ENCODE measurements at places on chromosomes 2 and 18.

GRCh38 chr2:50443288-50443687, 588.6 kb downstream of the NRXN1 start:
- no peak overlapping the region for H3K4me3 ChIP-seq
- H3K36me3 ChIP-seq: no peaks in the 10 kb centered on the region
- DNase-seq: no peak
- H3K27me3 ChIP-seq: no peaks in the 10 kb centered on the region

- no peaks in the 10 kb centered on the region for H3K4me1 ChIP-seq
- H3K27ac ChIP-seq: no peak overlapping the region
- no peak for DNase-seq
- peaks cover 25% of the 10 kb centered on the region for H3K36me3 ChIP-seq
- no peaks in the 10 kb centered on the region for H3K27me3 ChIP-seq
These were observed 77.5 kb downstream of the MAP4K3 start for GRCh38 chr2:39359453-39360038.

DNA sequence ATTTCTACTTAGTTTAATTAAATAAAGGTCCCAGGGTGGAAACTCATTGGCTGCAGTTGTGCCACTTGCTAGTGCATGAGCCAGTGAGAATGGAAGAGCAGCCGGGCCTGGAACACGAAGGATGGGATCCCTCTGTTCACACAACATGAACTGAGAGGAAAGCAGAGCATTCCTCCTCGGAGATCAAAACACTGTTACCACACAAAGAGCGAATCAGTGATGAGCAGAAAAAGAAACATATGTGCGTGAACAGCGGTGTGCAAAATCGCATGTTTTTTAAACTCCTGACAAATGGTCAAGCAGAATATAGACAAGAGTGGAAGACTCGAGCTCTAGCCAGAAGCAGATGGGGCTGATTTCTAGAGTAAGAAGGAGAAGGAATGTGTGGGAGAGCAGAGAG, 28.4 kb upstream of the ANKRD44 start:
- H3K36me3 ChIP-seq: no peaks in the 10 kb centered on the region
- H3K4me3 ChIP-seq: no peak overlapping the region
- no peaks in the 10 kb centered on the region for H3K4me1 ChIP-seq
- no peaks in the 10 kb centered on the region for H3K27me3 ChIP-seq
- no peak overlapping the region for H3K27ac ChIP-seq

GRCh38 chr2:187150670-187151069, 297.4 kb downstream of the CALCRL start:
- H3K36me3 ChIP-seq: no peaks in the 10 kb centered on the region
- DNase-seq: no peak
- no peak overlapping the region for H3K4me3 ChIP-seq
- no peaks in the 10 kb centered on the region for H3K4me1 ChIP-seq
- H3K27me3 ChIP-seq: no peaks in the 10 kb centered on the region
- H3K27ac ChIP-seq: no peak overlapping the region

GRCh38 chr2:121648206-121649148, 785 bp downstream of the CLASP1 start:
- H3K36me3 ChIP-seq: no peaks in the 10 kb centered on the region
- H3K4me3 ChIP-seq: peak overlapping the region; percentile 79
- peaks cover 42% of the 10 kb centered on the region for H3K4me1 ChIP-seq
- H3K27ac ChIP-seq: peak overlapping the region; percentile 98
- peak; percentile 90 for DNase-seq

DNA sequence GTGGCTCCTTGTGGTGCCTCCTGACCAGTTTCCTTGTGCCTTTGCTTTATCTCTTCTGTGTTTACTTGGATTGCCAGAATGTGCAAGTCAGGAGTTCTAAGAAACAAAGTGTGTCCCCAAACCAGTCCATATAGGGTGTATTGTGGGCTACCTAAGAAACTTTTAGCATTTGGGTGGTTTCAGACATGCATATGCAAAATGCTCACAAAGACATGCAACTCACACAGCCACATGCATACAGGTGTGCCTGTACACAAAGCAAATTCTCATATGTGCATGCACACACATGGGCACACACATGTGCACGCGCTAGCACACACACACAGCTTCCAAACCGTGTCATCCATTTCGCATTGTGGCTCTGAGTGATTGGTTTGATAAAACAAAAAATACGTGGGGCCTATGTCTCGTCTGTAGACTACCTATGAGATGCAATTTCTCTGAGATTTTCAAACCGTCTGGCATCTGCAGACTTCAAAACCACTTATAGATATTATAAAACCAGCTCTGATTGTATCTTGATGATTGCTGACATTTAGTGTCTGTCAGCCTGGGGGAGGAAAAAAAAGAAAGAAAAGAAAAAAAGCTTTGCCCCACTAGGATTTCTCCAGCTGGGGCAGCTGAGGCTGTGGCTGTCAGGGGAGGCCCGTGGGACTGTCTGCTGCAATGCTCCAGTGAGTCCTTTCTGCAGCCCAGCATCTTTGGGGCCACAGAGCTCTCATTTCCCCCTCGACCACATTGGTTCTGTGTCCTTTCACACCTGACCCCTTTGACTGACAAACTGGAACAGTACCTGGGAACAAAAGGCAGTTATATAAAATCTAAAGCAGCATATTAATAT, 556.1 kb downstream of the CMPK2 start:
- H3K4me1 ChIP-seq: peaks cover 19% of the 10 kb centered on the region
- no peaks in the 10 kb centered on the region for H3K27me3 ChIP-seq
- no peak overlapping the region for H3K27ac ChIP-seq
- H3K4me3 ChIP-seq: no peak overlapping the region

DNA sequence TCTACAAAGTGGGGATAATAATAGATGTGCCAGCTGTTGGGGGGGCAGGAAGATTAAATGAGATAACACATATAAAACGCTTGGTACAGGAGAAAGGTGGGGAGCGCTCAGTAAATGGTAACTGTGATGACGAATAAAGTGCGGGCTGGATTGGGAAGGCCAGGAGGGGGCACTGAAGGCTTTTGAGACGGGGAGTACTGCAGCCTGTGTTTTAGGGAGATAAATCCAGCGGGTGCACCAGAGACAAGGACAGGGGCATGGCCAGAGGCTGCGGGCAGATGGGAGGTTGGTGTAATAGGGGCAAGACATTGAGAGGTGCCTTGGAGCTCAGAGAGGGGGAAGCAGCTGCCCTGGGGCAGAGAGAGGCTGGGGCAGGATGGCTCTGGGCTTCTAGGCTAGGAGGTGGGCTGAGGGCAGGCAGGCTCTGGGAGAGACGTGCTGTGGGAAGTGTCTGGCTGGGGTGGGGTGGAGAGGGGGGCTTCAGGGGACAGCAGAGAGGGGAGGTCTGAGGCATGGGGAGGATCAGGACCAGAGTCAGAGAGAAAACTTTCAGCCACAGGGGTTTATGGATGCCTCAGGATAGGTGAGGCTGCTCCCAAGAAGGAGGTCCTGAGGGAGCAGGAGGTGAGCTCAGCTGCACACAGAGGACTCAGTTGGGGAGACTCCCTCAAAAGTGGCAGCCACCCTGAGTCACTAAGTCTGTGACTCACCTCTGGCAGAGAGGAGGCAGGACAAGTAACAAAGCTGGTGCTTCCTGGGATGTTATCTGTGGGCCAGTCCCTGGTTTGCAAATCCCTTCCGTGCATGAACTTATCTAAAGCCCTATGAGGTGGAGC, 18.8 kb downstream of the TEX44 start:
- DNase-seq: no peak
- no peak overlapping the region for H3K4me3 ChIP-seq
- no peak overlapping the region for H3K27ac ChIP-seq
- peaks cover 46% of the 10 kb centered on the region for H3K4me1 ChIP-seq

DNA sequence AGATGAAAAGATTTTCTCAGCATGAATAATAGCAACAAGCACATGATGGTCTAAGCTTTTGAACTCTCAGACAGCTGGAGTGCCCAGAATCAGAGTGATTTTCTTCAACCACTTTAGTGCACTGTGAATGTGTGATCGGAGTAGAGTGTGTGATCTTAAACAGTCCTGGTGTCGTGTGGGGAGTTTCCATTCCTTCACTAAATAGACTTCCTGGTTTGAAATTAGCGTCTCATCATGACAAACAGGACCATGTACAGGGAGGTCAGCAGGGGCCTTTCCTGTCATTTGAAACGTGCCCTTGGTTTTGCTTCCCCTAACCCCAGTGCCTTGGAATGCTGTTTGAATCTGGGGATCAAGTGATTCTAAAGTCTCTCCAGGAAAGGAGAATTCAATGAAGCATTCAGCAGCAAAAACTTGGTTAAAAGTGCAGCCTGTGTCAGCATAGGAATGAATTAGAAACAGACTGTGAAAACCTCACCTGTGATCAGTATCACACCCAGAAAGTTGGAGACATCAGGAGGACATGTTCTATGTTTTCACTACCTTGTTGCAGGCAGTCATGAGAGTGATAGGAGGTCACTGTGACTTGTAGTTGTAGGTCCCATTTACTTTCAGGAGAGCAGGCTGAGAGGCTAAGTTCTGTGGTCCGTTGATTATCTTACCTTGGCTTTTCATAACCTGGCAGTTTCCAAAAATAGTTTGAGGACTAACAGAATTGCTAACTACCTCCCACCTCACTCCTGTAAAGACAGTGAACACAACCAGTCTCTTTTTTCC, 400.3 kb downstream of the MTX2 start:
- DNase-seq: no peak
- H3K36me3 ChIP-seq: no peaks in the 10 kb centered on the region
- no peaks in the 10 kb centered on the region for H3K27me3 ChIP-seq
- H3K27ac ChIP-seq: peak overlapping the region; percentile 63

DNA sequence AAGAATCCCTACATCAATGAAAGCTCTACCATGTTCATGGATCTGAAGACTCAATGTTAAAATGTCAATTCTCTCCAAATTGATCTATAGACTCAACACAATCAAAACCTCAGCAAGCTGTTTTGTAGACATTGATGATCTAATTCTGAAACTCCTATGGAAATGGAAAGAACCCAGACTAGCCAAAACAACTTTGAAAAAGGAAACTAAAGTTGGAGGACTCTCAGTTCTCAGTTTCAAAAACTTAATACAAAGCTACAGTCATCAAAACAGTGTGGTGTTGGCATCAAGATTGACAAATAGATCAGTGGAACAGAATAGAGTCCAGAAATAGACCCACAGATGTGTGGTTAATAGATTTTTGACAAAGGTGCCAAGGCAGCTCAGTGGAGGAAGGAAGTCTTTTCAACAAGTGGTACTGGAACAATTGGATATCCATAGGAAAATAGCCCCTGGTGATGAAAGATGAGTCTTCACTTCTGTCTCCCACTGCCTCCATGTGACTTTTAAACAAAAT, 30.4 kb downstream of the LBH start:
- no peak for DNase-seq
- H3K4me3 ChIP-seq: no peak overlapping the region
- no peaks in the 10 kb centered on the region for H3K27me3 ChIP-seq
- peaks cover 14% of the 10 kb centered on the region for H3K4me1 ChIP-seq
- H3K36me3 ChIP-seq: peaks cover 4% of the 10 kb centered on the region

- H3K4me3 ChIP-seq: no peak overlapping the region
- no peak overlapping the region for H3K27ac ChIP-seq
- DNase-seq: no peak
- H3K4me1 ChIP-seq: no peaks in the 10 kb centered on the region
- no peaks in the 10 kb centered on the region for H3K36me3 ChIP-seq
These were observed 58.1 kb upstream of the GPC1 start for GRCh38 chr2:240377366-240377765.

- H3K27ac ChIP-seq: no peak overlapping the region
- no peak for DNase-seq
- no peaks in the 10 kb centered on the region for H3K27me3 ChIP-seq
- no peaks in the 10 kb centered on the region for H3K4me1 ChIP-seq
These were observed 525.0 kb downstream of the SLC4A3 start for GRCh38 chr2:220152281-220152935.

DNA sequence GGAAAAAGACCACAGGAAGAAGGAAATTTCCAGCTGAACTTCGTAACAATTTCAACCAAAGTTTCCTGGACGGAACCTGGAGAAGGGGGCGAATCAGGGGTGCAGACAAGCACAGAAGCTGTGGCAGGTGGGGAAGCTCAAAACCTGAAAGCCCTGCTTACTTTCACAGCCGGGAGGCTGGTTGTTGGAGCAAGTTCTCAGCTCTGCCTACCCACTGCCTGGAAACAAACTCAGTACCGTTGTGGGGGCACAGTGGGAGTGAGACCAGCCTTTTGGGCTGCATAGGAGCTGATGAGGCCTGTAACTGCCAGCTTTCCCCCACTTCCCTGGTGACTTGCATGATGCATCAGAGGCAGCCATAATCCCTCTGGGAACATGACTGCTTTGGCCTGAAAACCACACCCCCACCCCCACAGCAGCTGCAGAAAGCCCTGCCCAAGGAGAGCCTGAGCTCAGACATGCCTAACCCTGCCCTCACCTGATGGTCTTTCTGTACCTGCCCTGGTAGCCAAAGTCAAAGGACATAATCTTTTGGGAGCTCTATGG, 207.0 kb upstream of the VWC2L start:
- no peaks in the 10 kb centered on the region for H3K4me1 ChIP-seq
- H3K36me3 ChIP-seq: no peaks in the 10 kb centered on the region
- DNase-seq: no peak
- H3K27ac ChIP-seq: no peak overlapping the region
- no peak overlapping the region for H3K4me3 ChIP-seq
- H3K27me3 ChIP-seq: no peaks in the 10 kb centered on the region

- no peak overlapping the region for H3K27ac ChIP-seq
- H3K36me3 ChIP-seq: no peaks in the 10 kb centered on the region
- no peak overlapping the region for H3K4me3 ChIP-seq
- H3K27me3 ChIP-seq: no peaks in the 10 kb centered on the region
These were observed 77.4 kb downstream of the INHBB start for GRCh38 chr2:120423167-120423943.

- no peak overlapping the region for H3K4me3 ChIP-seq
- H3K36me3 ChIP-seq: no peaks in the 10 kb centered on the region
- H3K27ac ChIP-seq: no peak overlapping the region
- no peaks in the 10 kb centered on the region for H3K27me3 ChIP-seq
These were observed 926.2 kb upstream of the SOX11 start for GRCh38 chr2:4765787-4766530.

- no peak for DNase-seq
- no peak overlapping the region for H3K27ac ChIP-seq
- H3K36me3 ChIP-seq: peaks cover 33% of the 10 kb centered on the region
- H3K4me3 ChIP-seq: no peak overlapping the region
- no peaks in the 10 kb centered on the region for H3K4me1 ChIP-seq
These were observed 133.8 kb downstream of the MEMO1 start for GRCh38 chr2:31877008-31877407.

- no peak for DNase-seq
- H3K4me1 ChIP-seq: no peaks in the 10 kb centered on the region
- no peak overlapping the region for H3K27ac ChIP-seq
- no peaks in the 10 kb centered on the region for H3K27me3 ChIP-seq
These were observed 447.5 kb upstream of the FSIP2 start for GRCh38 chr2:185291035-185291647.

DNA sequence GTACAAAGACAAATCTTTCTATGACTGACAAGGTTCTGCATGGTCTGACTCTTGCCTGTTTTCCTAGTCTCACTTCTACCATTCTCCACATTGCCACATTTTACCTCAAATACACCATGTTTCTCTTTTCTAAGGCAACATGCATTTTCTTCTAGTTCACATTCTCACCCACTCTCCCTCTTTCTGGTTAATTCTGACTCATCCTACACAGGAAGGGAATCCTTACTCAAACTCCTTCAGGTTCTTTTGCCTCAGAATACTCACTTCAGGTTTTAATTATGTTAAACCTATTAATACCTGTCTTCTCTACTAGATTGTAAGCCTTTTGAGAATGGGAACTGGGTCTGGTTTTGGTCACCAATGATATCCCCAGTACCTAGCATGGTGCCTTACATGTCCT, 47.2 kb downstream of the MAP2 start:
- no peaks in the 10 kb centered on the region for H3K36me3 ChIP-seq
- no peaks in the 10 kb centered on the region for H3K27me3 ChIP-seq
- H3K4me1 ChIP-seq: no peaks in the 10 kb centered on the region
- H3K4me3 ChIP-seq: no peak overlapping the region
- H3K27ac ChIP-seq: no peak overlapping the region

- no peak overlapping the region for H3K4me3 ChIP-seq
- H3K4me1 ChIP-seq: no peaks in the 10 kb centered on the region
- H3K27me3 ChIP-seq: no peaks in the 10 kb centered on the region
These were observed 84.0 kb upstream of the BOD1L2 start for GRCh38 chr18:57062844-57063243.
